ENCODE measurements at places on chromosomes 16 and 17. TPM values are rescaled to one million over a fixed set of nuclear protein-coding genes. Genes with fewer than 3 reads are reported as not detected.

- DNase-seq = peak; percentile 50
Observed at GRCh38 chr17:80992077-80992947, 671 bp downstream of the CHMP6 start.

DNA sequence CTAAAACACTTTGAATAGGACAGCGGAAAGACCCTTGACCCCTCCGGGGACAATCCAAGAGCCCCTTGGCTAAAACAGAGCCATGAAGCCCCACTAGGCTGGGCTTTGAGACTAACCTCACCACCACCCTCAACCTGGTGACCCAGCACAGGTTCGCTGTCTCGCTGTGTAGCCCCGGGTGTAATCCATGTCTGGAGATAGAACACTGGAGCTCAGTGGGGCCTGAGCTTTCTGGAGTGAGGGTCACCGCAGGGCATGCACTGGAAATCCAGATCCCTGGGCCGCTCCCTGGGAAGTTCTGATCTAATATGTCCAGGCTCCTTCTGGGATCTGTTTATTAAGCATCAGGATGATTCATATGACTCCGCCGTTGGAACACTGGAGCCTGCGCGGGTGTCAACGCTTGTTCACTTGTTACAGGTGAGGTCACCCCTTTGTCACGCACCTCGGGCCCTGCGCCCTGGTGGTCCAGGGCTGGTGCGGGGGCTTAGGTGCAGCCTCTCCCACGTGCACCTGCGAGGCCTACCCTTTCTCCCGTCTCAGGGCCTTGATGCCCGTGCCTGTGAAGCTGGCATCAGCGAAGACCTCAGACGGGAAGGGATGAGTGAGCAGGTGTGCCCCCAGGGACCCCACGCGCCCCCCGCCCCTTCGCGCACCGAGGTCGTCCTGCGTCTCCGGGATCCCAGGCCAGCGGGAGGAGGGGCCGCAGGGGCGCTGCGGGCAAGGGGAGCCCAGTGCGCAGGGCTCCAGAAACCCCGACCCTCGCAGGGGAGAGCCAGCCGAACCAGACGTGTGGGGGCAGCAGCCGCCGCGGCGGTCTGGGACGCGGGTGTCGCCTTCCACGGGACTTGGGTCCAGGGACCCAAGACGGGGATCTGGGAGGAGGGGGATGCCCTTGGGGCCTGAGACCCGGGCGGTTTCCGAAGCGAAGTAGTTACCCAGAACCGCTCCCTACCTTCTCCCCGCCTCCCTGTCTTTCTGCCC, 224.1 kb upstream of the FOXF1 start:
- DNase-seq = peak; percentile 42

- DNase-seq = no peak
Observed at GRCh38 chr16:68188170-68188569, 47.8 kb downstream of the ESRP2 start.

GRCh38 chr16:55703003-55704001, 47.5 kb downstream of the SLC6A2 start:
- peak; percentile 78 for DNase-seq

DNA sequence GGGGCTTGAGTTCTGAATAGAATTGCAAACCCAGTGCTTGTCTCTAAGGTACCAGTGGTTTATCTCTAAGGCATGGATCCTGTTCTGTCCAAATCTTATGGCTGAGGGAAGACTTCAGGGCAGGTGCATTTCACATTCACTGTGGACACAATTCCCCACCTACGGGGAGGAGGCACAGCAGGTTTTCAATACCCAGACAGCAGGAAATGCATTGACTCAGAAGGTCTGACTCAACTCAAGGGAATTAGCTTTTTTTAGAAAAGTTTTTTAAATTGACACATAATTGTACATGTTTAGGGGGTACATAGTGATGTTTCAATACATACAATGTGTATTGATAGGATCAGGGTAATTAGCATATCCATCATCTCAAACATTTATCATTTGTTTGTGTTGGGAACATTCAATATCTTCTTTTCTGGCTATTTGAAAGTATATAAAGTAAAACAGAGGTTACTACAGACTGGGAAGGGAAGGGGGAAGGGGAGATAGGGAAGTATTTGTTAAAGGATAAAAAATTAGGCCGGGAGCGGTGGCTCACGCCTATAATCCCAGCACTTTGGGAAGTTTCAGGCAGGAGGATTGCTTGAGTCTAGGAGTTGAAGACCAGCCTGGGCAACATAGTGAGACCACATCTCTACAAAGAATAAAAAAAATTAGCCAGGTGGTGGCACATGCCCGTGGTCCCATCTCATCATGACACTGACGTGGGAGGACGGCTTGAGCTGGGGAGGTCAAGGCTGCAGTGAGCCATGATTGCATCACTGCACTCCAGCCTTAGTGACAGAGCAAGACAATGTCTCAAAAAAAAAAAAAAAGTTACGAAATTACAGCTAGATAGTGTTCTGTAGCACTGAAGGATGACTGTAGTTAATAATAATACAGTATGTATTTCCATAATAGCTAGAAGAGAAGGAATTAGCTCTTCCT, 54.9 kb downstream of the RGS9 start:
- peak; percentile 82 for DNase-seq

DNA sequence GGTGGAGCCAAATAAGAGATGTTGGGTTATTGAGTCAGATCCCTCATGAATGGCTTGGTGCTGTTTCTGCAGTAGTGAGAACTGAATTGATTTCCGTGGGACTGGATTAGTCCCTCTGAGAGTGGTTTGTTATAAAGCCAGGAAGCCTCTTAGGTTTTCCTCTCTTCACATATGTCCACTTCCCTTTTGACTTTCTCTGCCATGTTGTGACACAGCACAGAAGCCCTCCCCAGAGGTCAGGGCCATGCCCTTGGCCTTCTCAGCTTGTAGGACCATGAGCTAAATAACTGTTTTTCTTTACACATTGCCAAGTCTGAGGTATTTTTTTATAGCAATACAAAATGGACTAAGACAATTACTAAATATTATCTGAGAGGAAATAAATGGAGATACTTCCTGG, 10.3 kb upstream of the HAPSTR1 start:
- no peak for DNase-seq

- DNase-seq = no peak
Observed at GRCh38 chr17:9986754-9987382, 81.8 kb upstream of the RCVRN start.

GRCh38 chr16:54976651-54977200, 46.1 kb downstream of the IRX5 start:
- no peak for DNase-seq

- DNase-seq = no peak
Observed at GRCh38 chr17:8387914-8388651, 5.1 kb upstream of the RPL26 start.

DNA sequence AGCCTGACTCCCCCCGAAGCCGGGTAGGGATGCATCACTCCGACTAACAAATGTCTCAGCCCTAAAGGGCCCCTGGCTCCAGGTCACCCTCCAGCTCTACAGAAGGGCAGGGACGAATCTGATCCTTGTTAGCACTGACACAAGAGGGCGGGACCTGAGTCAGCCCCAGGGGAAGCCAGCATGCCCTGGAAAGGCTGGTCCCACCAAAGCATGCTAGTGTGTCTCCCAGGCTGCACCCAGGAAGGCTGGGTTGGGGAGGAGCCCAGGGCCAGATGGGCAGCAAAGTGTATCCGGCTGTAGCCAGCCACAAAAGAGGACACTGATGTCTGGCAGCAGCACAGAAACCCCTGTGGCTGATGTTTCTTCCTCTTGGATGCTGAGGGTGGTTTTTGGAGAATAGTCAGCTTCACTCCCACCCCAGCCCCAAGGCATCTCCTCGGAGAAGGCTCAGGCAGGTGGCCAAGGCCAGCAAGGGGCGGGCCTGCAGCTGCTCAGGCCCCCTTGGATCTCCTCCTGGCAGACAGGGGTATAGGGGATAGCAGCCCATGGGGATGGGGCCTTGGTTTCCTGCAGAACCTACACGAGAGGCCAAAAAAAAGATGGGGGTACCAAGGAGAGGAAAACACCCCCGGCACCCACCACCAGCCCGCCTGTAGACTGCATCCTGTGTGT, 11.0 kb downstream of the NATD1 start:
- peak; percentile 57 for DNase-seq

DNA sequence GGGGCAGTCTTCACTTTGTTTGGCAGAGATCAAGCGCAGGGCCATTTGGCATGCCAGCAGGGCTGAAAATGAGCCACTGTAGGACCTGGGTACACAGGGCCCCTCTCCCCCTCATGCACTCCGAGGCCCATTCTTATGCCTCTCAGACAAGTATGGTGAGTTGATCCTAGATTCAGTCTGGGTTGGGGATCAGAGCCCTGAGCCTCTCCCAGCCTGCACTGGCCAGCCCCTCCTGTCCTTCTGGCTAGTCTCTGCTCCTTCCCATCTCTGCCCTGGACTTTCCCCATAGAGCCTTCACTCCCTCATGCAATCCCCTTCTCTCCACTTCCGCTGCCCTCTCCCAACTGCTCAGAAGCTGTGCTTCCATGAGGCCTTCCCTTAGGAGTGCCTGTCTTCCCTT, 31.0 kb downstream of the SMARCE1 start:
- DNase-seq = no peak

GRCh38 chr16:24996301-24996700, 18.9 kb downstream of the ARHGAP17 start:
- no peak for DNase-seq

DNA sequence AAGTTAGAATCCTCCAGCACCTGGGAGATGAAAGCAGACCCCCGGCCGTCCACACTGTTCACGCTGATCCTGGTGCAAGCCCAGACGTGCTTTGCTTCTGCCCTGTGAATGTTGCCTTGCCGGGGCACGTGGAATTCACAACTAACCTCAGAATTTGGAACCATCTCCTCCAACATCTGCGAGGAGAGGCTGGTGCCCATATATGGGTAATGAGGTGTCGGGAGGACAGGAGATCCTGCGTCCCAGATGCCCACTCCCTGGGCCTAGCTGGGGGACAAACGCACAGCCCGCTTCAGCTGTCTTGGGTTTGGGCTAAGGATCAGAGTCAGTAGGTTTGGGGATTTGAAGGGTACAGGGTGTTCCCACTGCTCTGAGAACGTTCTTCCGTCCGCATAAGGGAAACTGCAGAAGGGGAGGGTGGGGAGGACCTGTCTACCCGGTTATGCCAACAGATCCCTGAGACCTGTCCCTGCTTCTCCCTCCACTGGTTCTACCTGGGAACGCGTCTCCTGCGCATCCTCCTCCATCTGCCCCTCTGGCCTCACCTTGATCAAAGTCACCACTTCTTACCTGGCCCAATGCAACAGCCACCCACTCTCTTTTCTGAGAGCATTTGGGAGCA, 14.1 kb downstream of the PPL start:
- no peak for DNase-seq

DNA sequence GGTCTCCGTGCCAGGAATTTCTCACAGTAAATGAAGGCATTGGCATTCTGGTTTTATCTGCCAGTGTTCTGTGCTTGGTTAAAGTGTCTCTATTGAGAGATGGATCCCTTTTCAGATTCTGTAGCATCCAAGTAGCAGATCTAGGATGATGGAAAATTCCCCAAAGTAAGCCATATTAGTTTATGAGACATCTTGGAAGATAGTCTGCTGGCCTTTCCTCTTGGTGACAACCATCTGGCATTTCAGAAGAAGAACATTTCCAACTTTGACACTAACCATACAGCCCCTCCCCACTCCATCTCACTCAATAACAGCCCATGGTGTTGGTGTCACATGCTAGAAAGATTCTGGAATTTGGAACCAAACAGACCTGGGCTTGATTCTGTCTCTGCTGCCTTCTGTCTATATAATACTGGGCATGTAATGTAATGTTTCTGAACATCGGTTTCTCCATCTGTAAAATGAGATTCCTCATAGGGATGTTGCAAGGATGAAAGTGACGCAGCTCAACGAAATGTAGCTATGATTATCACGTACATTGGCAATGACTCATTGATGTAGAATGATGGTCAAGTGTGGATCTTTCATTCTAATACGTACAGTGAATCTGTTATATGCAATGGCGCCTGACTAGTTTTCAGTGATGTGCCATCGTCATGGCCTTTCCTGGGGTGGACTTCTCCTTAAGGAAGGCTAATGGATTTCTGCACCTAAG, 32.6 kb upstream of the PIRT start:
- no peak for DNase-seq

DNA sequence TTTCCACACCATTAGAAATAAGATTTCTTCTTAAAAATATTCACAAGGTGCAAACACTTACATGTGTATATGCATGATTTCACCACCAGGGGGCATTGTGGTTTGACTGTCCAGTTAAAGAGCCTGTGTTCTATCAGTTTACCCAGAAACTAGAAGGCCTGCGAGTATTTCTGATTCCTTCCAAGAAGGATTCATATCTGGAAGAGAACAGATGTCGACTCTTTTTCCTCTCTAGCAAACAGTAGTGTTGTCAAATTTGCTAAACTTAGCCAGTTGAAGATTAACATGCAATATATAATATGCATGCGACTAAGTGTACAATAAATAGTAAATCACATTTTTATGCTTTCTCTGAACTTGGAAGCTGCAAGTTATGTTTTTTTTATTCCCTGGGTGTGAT, 404.1 kb downstream of the WWOX start:
- DNase-seq = peak; percentile 52

GRCh38 chr16:82783933-82784572, 157.3 kb downstream of the CDH13 start:
- no peak for DNase-seq

- peak; percentile 67 for DNase-seq
Observed at GRCh38 chr17:42779936-42780850, at the start of gene WNK4. WNK4 (plus strand) TSS chr17:42780610; CDS start chr17:42780699, 89 bp downstream.

- peak; percentile 73 for DNase-seq
Observed at GRCh38 chr17:40791787-40792436, 7.8 kb downstream of the KRT28 start.

DNA sequence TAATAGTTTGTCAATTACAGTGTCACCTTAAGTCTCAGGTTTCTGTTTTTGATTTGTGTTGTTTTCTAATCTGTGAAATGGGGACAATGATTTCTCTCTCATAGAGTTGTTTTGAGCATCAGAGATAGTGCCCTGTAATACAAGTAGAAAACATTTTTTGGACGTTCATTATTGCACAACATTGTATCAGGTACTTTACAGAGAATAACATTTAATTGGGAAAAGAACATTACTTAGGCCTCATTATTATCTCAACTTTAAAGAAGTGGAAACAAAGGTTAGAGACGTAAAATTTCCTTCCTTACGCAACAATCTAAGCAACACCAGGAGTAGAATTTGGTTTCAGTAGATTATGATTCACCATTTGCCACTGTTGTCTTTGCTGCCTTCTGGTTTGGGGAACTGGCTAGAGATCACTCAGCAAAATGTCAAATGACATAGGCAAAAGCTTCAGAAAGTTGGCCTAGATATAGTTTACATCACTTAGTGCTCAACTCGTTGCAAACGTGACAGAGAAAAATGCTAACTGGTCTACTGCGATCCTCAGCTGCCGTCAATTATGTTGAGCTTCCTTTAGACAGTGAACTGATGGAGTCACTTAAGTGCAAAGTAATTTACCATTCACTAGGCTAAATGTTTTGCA, 1026.8 kb downstream of the CDH11 start:
- peak; percentile 69 for DNase-seq

The CCL18 gene
- not detected for polyA plus RNA-seq

The NATD1 gene
- 3.6 TPM for polyA plus RNA-seq

The TMEM100 gene
- not detected for polyA plus RNA-seq

The NPIPA3 gene
- polyA plus RNA-seq = 5.4 TPM

The ELMO3 gene
- not detected for polyA plus RNA-seq

The CD300H gene
- polyA plus RNA-seq = not detected

The FBXO39 gene
- not detected for polyA plus RNA-seq

Measured in GM23248 (cell line).